Head of caudate nucleus (tissue), 42 donors: ENCODE measurements at places on chromosomes 4 and X.

DNA sequence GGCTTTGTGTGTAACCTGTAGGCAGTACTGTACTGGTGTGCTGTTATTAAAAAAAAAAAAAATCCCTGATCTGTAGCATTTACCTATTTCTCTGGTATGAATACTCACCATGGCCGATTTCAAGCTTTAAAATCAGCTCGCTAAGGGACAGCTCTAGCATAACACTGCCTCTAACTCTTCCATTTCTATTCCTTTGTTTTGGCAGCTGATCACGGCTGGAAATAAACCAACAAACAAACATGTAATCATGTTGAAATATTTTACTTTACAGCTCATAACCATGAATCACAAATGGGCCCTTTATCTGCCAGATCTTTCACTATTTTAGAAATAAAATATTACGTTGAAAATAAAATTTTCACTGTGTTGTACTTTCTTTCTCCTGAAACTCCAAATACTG, 60.5 kb upstream of the IL15 start:
- no peak for DNase-seq

- no peak for DNase-seq
These were observed 31.2 kb downstream of the GAB1 start for GRCh38 chr4:143367863-143368262.

- no peak for DNase-seq
These were observed 38.9 kb upstream of the TBX22 start for GRCh38 chrX:79975605-79976004.

DNA sequence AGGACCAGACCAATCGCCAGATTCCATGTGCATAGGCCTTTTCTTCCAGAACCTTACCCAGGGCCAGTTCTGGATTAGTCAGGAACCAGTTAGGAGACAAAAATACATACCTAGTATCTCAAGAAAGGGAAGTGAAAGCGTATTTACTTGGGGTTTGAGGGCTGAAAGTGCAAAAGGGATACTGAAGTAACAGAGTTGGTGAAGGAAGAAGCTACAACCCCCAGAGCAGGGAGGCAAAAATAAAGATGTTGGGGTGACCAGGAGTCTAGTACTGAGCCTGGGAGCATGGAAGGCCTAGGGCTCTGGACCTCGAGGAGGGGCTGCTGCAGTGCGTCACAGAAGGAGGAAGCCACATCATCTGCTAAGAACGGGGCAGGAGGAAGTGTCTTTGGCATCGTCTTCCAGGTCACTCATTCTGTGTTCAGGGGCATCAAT, 38.3 kb downstream of the TKTL1 start:
- no peak for DNase-seq

DNA sequence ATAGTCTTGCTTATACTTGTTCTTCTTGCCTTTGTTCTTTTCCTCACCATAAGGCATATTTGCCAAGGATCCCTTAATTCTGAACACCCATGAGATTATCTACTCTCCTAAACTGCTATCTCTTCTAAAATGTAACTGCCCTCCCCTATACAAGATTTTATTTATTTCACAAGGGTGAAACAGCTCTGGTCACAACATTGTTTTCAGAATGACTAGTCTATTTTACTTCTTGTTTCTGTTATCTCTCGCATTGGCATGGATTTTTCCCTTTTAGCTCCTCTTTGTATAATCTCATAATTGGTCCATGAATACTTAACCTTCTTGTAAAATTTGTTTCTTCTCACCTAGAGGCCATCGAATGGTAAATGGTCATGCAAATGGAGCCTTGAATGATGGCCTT, 17.2 kb upstream of the COL25A1 start:
- DNase-seq = no peak

DNA sequence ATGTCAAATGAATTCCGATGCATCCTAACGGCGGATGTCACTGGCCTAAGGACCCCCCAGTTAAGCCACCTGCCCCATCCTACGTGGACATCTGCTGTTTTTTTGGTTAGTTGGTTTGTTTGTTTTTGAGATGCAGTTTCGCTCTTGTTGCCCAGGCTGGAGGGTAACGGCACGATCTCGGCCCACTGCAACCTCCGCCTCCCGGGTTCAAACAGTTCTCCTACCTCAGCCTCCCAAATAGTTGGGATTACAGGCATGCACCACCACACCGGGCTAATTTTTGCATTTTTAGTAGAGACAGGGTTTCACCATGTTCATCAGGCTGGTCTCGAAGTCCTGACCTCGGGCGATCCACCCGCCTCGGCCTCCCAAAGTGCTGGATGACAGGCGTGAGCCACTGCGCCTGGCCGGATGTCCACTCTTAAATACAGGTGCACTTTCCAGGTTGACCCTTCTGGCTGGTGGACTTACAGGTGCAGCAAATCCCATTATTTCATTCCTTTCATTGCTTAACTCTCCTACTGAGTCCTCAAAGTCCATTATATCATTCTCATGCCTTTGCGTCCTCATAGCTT, 206.2 kb downstream of the CRLF2 start:
- no peak for DNase-seq

- DNase-seq = no peak
These were observed 66.9 kb upstream of the MMAA start for GRCh38 chr4:145552181-145552822.

DNA sequence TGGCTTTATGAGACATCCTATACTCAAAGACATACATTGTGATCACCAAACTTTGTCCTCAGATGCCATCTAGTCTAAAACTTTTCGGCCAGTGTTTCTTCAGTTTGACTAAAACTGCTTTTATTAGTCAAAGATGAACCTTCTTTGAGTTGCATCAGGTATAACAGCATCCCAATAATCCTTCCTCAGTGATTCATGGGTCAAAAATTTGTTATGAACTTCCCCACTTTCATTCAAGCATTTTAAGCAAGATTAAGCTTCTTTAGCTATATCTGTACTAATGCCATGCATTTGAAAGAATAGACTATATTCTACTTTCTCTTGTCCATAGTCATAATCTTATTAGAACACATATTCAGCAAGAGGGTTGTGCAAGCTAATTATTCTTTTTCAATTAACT, 1070.4 kb upstream of the ADGRL3 start:
- DNase-seq = no peak

- no peak for DNase-seq
These were observed 90.4 kb upstream of the NDP start for GRCh38 chrX:44063606-44064005.

GRCh38 chrX:2632533-2633504, 58.3 kb upstream of the CD99 start:
- no peak for DNase-seq

GRCh38 chr4:67787311-67787710, 33.1 kb upstream of the GNRHR start:
- DNase-seq = no peak

DNA sequence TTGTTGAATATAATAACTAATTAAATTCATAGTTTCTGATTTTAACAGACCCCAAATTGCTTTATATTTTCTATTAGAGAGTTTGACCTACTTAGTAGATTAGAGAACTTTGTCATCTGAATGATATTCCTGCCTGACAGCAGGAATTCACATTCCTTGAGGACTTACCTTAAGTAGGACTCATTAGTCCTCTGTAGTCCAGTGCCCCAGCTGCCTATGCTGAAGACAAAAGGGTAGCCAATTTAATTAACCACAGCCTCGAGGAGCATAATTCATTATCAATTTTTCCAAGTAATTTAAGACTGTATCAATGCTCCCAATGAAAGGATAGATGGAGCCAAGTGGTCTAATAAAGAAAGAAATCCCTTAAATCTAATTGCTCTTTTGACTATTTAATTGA, 1405.0 kb upstream of the IGFBP7 start:
- DNase-seq = no peak

GRCh38 chr4:7103607-7104365, 35.9 kb upstream of the GRPEL1 start:
- peak; percentile 75 for DNase-seq

DNA sequence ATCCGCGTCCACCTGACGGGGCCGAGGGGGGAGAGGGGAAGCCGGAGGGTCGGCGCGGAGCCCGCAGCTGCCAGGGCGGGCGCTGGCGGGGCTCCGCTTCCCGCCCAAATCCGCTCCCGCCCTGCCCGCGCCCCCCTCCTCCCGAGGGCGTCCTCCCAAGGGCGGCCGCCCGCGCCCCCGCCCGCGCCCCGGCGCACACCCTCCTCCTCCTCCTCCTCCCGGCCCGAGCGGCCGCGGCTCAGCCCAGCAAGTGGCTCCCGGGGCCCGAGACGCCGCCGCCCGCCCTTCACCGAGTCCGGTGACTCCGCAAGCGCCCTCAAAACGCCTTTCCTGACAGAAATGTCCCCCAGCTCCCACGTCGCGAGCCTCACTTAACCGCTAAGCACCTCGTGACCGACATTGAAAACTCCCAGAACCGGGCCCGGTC, 487 bp downstream of the HMGB2 start:
- DNase-seq = no peak

- DNase-seq = no peak
These were observed 730.1 kb downstream of the CCSER1 start for GRCh38 chr4:90857081-90857820.

GRCh38 chr4:102675141-102675540, 85.6 kb downstream of the MANBA start:
- DNase-seq = no peak
